ENCODE measurements at places on chromosomes 5 and 9.

- DNase-seq: no peak
These were observed 17.6 kb upstream of the TARS1 start for GRCh38 chr5:33423018-33423630.

DNA sequence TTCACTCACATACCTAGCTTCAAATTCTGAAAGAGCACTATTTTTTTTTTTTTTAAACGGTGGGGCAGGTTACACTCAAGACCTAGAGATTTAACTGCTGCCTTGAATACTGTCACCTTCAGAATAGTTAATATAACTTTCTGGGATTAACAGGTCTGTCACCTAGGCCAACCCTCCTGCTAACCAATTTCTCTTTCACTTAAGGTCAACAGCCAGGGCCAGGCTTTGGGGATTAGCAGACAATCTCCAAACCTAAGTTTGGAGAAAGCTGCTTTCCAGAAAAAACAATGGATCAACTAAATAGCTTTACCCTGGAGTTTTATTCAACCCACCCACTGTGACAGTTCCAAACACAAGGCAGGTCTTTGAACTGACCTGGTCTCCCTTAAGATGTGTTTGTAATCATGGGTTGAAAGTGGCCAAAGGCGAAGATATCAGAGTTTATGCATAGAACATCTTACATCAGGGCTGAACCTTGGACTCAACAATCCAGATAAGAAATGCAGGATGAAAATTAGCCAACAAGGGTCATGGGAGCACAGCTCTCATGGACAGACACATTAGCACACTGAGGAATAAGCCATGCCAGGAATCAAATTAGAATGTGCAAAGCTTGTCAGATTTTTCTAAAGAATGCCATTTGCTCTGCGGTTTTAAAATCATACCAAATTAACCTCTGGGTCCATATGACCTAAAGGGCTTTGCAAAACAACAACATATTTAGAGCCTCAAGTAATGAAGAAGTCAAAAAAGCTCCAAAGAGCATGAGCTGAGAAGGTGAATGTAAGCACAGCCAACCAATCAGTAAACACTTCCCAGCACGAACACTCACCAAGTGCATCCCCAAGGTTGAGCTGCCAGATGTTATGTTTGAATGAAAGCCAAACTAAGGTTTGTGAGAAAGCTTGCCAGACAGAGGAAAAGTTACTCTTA is 538.5 kb upstream of the DMAC1 start:
- DNase-seq: no peak

- DNase-seq: no peak
These were observed 1.9 kb upstream of the DAP start for GRCh38 chr5:10762776-10763500.

DNA sequence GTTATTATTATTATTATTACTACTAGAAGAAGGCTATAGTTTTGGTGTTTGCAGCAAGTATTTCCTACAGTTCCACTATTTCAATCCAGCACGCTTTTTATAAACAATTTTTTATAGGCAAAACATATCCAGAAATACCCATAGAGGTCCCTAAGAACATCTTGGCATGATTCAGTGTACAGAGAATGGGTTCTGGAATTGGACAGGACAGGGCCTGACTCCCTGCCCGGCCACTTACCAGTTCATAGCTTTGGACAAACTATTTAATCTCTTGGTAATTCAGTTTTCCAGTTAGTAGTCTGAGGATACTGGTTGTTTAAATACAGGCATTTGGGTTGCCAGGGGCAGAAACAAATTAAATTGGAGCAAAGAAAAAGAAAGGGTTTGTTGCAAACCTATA is 91.2 kb downstream of the PGM5 start:
- no peak for DNase-seq

DNA sequence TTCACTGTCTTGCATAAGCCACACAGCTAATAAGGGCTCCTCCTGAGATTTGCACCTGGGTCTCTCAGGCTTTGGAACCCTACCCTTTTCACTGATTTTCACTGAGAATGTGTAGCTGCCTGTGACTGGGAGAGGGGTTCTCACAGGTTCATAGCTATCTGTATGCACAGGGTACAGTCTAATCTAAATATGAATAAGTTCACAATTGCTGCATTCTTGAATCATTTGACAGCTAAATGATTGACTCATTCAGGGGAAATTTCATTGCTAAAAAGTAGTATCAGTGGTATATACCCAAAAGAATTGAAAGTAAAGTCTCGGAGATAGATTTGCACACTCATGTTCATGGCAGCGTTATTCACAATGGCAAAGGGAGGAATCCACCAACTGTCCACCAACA is 140.7 kb downstream of the BOD1 start:
- no peak for DNase-seq

- DNase-seq: no peak
These were observed 159.1 kb downstream of the ROR2 start for GRCh38 chr9:91790917-91791316.

DNA sequence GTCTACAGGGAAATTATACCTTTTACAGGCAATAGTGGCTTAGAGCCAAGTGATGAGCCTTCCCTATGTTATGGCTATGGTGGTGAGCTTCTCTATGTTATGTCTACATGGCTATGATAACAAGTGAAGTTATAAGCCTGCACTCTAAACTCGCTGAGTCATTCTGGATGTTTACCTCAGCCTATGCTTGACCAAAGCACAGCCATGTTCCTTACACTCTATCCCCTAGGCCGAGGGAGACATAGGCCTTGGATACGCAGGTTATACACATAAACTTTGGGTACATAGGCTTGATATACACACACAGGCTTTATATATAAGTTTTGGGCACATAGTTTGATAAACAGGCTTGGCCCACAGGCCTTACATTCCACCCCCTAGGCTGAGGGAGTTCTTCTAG is 13.8 kb downstream of the DMAC1 start:
- no peak for DNase-seq

- no peak for DNase-seq
These were observed 925 bp downstream of the ABHD17B start for GRCh38 chr9:71909887-71910649.

- DNase-seq: no peak
These were observed 82.2 kb downstream of the IPO11 start for GRCh38 chr5:62494772-62495171.

DNA sequence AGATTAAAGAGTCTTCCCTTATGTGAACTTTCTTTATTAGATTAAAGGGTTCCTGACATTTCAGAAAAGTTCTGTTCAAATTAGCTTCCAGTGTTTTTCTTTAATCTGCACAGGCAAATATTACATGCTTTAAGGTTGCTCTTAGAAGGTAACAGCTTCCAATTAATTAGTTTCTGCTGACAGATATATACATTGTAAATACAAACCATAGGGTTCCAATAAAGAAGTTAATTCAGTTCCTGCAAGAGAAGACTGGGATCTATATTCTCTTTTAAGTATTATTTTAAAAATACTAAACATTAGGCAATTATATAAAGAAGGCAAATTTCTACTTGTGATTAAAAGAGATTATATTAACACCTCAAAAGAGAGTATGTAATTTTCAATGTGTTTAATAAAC is 795.7 kb downstream of the MAT2B start:
- DNase-seq: no peak
